ENCODE measurements at places on chromosomes 16 and 17.

DNA sequence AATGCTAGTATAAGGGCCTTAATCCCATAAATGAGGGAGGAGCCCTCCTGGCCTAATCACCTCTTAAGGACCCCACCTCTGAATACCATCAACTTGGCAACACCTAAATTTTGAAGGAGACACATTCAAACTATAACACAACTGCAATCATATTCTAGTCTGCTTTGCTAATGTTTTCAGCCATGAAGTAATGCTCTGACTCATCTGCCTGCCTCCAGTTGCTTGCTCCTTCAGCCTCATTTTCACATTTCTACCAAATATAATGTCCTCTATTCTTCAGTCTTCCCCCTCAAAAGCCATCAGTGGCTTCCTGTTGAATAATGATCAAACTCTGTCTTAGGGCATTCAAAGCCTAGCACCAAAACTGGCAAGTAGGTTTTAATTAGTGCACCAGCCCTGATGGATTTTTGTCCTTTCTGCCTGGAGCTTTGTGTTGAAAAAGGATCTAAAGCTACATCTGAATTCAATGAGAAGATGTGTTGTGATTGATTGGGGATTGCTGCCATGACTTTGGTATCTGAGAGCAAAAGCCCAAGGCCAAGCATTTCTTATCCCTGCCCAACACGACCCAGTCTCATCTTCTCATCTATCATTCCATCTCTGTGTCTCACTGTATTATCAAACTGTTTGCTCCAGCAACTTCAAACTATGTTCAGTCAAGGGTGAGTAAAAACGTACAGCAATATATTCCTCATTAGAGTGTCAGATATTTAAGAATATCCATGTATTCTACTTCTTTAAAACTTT is 140.8 kb upstream of the ELAC2 start:
- no peak for ATAC-seq

GRCh38 chr17:31650756-31651520 is 208.1 kb downstream of the COPRS start:
- no peak for ATAC-seq

DNA sequence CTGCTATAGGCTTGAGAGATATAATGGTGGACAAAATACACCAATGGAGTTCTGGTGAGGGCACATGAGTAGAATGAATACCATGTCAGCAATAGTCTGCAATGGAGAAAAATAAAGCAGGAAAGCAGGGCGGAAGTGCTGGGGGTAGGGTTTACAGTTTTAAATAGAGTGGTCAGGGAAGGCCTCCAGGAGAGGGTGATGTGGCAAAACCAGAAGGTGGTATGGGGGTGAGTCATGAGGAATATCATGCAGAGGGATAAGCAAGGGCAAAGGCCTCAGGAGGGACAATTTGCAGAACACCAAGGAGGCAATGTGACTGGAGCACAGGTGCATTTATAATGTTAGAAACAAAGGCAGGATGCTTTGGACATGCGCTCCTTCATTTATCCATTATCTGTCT is 102.0 kb downstream of the ITFG1 start:
- ATAC-seq = no peak

DNA sequence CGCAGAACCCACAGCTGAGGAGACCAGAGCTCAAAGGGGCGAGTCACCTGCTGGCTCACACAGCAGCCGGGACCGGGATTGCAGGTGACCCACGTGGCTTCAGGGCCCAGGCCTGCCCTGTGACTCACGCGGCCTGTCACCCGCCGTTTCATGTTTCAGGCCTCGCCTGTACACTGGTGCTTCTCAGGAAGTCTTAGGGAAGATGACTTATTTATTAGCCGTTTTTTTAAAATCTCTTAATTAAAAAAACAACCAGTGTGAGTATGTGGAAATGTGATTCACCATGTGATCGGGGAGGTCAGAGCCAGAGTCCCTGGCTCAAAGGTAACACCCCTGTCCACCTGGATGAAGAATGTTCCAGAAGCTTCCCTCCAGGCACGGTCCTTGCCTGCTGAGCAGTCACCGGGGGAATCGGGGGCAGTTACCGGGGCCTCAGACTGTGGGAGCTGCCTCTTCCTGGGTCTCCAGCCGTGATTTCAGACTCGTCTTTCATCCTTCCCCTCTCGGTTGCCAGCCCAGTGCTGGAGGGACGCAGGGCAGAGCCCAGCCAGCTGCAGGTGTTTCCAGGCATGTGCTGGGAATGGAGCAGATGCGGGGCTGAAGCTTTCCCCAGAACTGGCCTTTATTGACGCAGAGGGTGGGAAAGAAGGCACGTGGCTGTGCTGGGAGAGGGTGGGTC is 49.3 kb downstream of the CMIP start:
- peak; percentile 99 for ATAC-seq

- peak; percentile 49 for ATAC-seq
These were observed 25.3 kb downstream of the CACNG5 start for GRCh38 chr17:66860204-66860603.

DNA sequence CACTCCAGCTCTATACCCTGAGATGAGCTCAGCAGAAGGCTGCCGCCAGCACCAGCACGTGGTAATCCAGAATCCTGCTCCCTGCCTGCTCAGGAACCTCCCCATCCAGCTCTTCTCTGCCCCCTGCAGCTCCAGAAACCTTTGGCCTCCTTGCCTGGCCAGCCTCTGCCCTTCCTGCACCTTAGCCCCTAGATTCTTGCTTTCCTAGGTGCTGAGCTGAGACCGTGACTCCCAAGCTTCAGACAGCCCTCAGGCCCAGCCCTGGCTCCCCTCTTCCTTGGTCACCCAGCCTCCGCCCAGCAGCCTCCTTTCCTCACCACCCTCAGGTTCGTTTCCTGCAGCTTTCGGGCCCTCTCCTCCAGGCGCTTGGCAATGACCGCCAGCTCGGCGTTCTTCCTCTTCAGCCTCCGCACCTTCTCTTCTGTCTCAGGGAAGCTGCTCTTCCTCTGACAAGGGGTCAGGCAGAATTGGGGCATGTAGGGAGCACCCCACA is 2.6 kb downstream of the TSPOAP1 start:
- ATAC-seq = no peak

- ATAC-seq = peak; percentile 68
These were observed 47.1 kb downstream of the VMP1 start for GRCh38 chr17:59754552-59754951.

- no peak for ATAC-seq
These were observed 447.8 kb upstream of the GOT2 start for GRCh38 chr16:59181821-59182420.
